ENCODE measurements at places on chromosomes 1 and 21.

DNA sequence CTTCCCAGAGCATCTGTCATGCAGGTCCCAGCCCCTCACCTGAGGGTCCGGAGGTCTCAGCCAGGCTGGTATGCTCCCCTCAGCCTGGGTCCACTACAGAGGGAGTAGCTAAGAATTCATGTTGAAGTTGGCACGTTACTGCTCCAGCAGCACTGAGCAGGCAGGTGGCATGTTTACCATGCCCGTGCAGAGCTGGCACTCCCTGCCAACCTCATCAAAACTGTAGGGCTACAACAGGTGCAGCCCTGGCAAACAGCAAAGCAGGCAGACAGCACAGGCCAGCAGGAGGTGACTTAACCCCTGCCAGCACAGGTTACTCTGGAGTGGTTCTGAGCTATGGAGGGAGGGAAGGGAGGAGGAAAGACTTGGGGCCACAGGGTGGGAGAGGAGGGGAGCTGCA, 46.4 kb downstream of the NUAK2 start:
- DNase-seq, result no peak

DNA sequence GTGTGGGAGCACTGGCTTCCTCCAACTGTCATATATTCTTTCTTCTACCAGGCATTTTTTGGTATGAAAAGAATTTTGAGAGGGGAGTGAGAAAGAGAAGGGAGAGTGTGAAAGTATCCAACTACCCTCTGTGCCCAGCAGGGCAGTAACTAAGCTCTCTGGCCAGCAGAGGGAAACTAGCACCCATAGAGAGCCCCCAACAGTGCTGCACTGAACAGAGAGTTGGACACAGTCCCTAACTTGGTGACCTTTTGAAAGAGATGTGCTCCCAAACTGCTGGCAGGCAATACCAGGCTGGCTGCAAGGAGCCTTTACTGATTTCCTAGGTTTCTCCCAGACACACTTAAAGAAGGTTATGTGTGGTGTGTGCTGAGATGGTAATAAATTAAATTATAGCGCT, 118.8 kb upstream of the PBX1 start:
- DNase-seq, result peak; percentile 53

DNA sequence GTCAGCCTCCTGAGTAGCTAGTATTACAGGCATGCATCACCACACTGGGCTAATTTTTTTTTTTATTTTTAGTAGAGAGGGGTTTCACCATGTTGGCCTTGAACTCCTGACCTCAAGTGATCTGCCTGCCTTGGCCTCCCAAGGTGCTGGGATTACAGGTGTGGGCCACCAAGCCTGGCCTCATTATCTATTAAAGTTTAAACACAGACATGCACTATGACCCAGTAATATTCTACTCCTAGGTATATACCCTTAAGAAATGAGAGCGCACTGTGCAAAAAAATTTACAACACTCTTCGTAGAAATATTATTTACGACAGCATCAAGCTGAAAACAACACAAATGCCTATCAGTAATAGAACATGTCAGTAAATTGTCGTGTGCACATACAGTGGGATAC, 18.6 kb upstream of the SH2D1B start:
- DNase-seq, result no peak

DNA sequence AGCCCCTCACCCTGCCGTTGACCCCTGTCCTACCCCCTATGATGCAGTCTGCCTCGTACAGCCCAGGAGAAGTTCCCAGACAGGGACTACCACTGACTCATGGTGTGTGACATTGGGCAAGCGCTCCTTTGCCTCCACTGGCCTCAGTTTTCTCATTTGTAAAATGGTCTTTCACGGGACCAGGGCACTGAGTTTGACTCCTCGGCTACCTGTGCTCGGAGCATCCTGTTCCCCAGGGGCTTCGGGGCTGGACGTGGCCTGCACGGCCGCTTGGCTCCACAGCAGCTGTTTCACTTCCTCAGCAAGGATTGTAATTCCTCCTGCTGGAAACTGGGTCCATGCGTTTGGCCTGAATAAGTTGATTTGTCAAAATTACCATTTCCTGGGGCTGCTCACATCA, 277.3 kb downstream of the MATN1 start:
- no peak for DNase-seq

DNA sequence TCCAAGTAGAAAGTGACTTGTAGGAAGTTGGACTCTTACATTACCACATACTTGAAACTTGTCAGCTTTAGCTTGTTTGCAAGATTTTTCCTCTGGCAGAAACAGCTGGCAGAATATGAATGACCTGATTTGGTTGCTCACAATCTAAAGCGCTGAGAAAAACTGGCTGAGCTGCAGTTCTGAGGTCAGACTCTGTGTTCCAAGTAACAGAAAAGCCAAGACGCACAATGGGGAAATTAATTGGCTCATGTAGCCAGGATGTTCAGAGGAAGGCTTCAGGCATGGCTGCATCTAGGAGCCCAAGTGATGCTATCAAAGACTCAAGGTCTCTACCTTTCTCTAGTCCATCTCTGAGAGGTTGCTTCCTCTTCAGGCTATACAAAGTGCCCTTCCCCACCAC, 27.0 kb downstream of the ALPL start:
- DNase-seq, result no peak

- DNase-seq, result no peak
Observed at GRCh38 chr1:54591127-54591756, 32.1 kb downstream of the FAM151A start.

- no peak for DNase-seq
Observed at GRCh38 chr1:216785737-216786136, 62.5 kb upstream of the ESRRG start.

- DNase-seq, result no peak
Observed at GRCh38 chr1:1921901-1922701, 3.0 kb upstream of the TMEM52 start.

- DNase-seq, result peak; percentile 30
Observed at GRCh38 chr1:41913014-41913413, 5.7 kb downstream of the HIVEP3 start.

DNA sequence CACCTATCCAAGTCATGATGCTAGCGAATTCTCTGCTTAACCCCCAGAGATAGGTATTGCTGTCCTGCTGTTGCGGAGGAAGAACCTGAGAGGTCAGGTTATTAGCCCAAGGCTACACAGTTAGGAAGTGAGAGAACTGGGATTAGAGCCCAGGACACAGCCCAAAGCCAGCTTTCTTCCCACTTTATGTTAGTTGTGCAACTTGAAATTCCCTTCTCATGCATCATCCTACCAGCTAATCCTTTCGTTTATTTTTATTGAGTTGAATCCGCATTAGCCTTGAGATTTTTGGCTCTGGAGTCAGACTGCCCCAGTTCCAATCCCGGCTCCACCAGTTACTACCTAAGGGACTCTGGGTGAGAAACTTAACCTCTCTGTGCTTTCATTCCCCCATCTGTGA, 65.4 kb downstream of the PLEKHA6 start:
- DNase-seq, result peak; percentile 89

DNA sequence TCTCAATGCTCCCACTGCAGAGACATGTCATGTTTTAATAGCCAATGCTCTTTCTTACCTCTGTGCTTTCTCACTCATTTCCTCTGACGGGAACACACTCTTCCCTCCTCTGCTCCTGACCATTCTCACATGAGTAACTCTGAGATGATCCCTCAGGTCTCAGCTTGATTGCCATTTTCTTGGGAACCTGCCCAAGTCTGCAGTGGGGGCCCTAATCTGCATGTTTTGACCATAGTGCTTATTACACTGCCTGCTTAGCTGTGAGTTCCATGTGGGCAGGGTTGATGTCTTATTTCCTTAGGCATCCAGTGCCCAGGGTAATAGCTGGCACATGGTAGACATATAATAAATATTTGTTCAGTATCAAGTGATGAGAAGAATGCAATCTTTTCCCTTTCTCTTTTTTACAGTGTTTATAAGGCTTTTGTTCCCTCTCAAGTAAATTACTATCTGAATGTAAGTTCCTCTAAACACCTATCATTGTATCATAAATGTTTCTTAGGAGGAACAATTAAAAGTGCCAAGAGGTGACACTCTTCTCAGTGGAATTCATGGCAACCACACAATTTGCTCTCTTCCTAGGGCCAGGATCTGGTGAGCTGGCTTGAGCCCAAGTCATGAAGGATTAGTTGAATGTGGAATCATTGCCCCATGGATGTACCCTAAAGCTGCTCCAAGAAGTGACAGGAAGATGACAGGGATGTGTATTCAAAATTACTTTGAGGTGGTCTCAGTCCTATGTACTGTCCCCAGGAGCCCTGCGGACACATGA, 485.4 kb upstream of the USP24 start:
- DNase-seq, result peak; percentile 79

GRCh38 chr1:152018537-152018936, 18.3 kb downstream of the S100A11 start:
- DNase-seq, result no peak

DNA sequence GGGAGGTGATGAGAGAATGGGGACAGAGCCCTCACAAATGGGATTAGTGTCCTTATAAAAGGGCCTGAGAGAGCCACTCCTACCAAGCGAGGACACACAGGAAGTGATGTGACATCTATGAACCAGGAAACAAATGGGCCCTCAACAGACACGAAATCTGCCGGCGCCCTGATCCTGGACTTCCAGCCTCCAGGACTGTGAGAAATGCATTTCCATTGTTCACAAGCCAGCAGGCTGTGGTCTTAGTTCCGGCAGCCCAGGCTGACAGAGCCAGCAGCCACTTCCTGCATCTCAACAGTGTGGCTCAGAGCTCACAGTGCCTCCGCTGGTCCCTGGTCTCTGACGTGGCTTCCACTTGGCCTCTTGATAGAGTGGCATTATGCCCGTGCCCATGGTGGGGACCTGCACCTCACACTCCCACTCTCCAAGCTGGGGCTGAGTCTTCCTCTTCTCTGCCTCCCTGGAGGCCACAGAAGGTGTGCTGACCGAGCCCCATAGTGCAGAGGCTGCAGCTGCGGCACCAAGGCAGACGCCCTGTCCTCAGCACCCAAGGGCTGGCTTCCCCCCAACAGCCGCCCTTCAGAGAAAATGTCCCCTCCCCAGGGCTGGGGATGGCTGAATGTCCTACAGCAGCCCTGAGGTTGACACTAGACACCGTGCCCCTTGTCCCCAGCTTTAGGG, 44.9 kb downstream of the ACOT7 start:
- DNase-seq, result peak; percentile 19

DNA sequence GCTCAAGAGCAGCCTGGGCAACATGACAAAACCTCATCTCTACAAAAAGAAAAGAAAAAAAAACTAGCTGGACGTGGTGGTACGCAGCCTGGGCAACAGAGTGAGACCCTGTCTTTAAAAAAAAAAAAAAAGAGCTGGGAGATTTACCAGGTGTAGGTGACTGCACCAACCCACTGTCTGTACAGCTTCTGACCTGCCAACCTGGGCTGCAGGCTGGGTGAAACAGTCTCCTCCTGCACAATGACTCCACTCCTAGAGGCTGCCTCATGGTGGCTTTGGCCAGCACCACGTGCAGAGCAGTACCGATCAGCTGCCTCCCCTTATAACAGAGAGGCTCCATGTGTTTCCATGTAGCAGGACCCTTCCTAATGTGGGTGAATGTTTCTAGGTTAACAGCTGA, 3.7 kb downstream of the MRTO4 start:
- no peak for DNase-seq

- DNase-seq, result no peak
Observed at GRCh38 chr21:33493756-33494155, 2.2 kb upstream of the DNAJC28 start.

DNA sequence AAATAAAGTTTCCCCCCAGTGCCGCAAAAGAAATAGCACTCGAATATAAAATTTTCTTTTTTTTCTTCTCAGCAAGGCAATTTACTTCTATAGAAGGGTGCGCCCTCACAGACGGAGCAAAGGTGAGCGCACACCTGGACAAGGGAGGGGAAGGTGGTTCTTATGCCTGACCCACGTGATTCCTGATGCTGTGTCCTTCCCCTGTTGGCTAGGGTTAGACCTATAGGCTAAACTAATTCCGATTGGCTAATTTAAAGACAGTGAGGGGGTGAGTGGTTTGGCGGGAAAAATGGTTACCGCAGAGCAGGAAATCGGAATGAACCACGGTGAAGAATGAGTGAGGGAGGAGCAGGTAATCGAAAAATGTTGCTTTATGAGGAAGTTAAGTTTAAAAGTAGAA, 607 bp upstream of the FAAH start:
- no peak for DNase-seq

Data from fibroblast of skin of back (primary cell).